ENCODE measurements at places on chromosomes 6 and 20. TPM values are rescaled to one million over a fixed set of nuclear protein-coding genes. Genes with fewer than 3 reads are reported as not detected.

The FAXC gene
- total RNA-seq, result 0.14 TPM

The TPX2 gene
- total RNA-seq, result 123 TPM

The ENPP3 gene
- 0.29 TPM for total RNA-seq

The FGD2 gene
- not detected for total RNA-seq

The KCNK15 gene
- not detected for total RNA-seq

The RWDD2A gene
- total RNA-seq, result 8.1 TPM

The SFTA2 gene
- total RNA-seq, result not detected

The SEL1L2 gene
- not detected for total RNA-seq

The PAX1 gene
- total RNA-seq, result not detected

The MUCL3 gene
- total RNA-seq, result not detected

The CDSN gene
- total RNA-seq, result not detected

The RAET1E gene
- 1.1 TPM for total RNA-seq

The FAM83C gene
- not detected for total RNA-seq

The CFB gene
- 62.8 TPM for total RNA-seq

The BPIFB4 gene
- not detected for total RNA-seq

The TINAG gene
- not detected for total RNA-seq

The ADA gene
- total RNA-seq, result 6.9 TPM

The GPLD1 gene
- 0.14 TPM for total RNA-seq

The SNAP25 gene
- 5.9 TPM for total RNA-seq

The C6orf15 gene
- not detected for total RNA-seq

The PRRT1 gene
- total RNA-seq, result 0.29 TPM

The HLA-DOB gene
- not detected for total RNA-seq

The PGC gene
- not detected for total RNA-seq

The SLC52A3 gene
- total RNA-seq, result not detected

The WDR27 gene
- total RNA-seq, result 14.9 TPM

The TBX18 gene
- total RNA-seq, result 8.8 TPM

The ARFGEF3 gene
- total RNA-seq, result 0.22 TPM

The CSTF1 gene
- total RNA-seq, result 26.7 TPM

The IRAK1BP1 gene
- total RNA-seq, result 2.0 TPM

The TMC2 gene
- total RNA-seq, result not detected

The CCR6 gene
- total RNA-seq, result not detected

The MYCT1 gene
- total RNA-seq, result under 0.01 TPM

The IDH3B gene
- total RNA-seq, result 98.4 TPM

The VWA7 gene
- total RNA-seq, result 0.14 TPM

The JAG1 gene
- total RNA-seq, result 18.4 TPM

The DEF6 gene
- 0.22 TPM for total RNA-seq
